ENCODE measurements at places on chromosomes 2 and 18. TPM values are rescaled to one million over a fixed set of nuclear protein-coding genes. Genes with fewer than 3 reads are reported as not detected.

GRCh38 chr2:196750291-196750923, 49.1 kb downstream of the GTF3C3 start:
- no peak for DNase-seq

Gene CDC42EP3
- total RNA-seq: 39.5 TPM

DNA sequence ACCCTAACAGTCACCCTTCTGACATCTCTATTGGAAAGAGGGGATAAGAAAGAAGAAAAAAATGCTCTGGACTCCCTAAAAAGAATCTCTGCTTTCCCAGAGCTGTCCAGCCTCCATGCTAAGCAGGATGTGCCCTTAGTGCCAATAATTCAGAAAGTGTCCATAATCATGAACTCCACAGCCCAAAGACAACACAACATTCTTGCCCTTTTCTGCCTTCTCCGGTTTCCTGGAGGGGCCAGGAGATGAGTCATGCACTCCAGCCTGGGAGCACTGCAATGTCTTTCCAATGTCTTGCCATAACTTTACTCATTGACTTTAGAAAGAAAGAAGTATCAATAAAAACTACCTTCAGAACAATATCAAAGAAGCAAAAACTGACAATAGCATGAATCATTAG, 44.0 kb downstream of the KLF7 start:
- DNase-seq: no peak

- no peak for DNase-seq
Observed at GRCh38 chr2:20125164-20125563, 73.7 kb upstream of the LAPTM4A start.

Gene MMADHC
- total RNA-seq: 82.2 TPM

DNA sequence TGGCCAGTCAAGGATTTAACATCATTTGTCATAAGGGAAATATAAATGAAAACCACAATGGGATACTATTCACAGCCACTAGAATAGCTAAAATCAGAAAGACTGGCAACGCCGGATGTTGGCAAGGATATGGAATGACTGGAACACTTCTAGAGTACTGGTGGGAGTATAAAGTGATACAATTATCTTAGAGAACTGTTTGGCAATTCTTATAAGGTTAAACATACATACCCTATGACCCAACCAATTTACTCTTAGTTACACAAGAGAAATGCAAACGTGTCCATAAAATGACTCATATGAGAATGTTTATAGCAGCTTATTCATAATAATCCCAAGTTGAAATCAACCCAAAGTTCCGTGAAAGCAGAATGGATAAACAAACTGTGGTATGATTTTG, 35.1 kb downstream of the MAPK4 start:
- DNase-seq: no peak

DNA sequence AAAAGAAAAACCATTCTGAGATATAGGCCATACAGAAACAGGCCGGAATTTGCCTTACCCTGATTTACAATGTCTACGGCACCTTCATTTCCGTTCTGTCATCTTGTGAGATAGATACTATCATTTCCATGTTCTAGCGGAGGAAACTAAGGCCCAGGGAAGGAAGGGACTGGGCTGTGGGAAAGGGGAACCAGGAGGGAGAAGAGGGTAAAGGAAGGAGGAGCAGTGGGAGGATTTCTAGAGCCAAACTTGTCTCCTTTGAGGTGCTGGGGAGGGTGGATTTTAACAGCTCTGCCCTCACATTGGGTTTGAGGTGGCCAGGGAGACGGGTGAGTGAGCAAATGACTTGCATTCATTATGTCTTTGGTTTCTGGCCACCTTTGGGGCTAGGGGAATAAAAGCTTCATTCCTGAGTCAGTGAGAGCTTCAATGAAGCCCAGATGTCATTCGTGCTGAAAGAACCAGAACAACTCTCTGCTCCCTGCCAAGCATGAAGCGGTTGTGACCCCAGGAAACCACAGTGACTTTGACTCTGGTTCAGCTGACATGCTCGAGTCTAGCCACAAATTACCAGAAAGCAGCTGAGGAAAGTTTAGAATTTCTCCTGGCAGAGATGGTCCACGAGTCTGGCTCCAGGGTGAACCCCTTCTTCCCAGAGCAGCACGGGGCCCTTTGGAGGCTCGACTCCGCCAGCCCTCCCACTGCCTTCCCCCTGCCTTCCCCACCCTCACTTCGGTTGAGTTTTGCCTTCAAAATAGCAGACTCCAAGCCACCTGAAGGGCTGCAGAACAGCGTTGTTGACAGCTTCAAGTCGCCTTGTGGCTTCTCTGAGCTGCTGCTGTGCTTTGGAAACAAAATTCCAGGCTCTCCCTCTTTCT, 3.8 kb downstream of the ACTG2 start:
- DNase-seq: peak; percentile 62

Gene ZNF513
- 16.4 TPM for total RNA-seq

- DNase-seq: no peak
Observed at GRCh38 chr2:224363281-224363680, 38.6 kb downstream of the FAM124B start.

DNA sequence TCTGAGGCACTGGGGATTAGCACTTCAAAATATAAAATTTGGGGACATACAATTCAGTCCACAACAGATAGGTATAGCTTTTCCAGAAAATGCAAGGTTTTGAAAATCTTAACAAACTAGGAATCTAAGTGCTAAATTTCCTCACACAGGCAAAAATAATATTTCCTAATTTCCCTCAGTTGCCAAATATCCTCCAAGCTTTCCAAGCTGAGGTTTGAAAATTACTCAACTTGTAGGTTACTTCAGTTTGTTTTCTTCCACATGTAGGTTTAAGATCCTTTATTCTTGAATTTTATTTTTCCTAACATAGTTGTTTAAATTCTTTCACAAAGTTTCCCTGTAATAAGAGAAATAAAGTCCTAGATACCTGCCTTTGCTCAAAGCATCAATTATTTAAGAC, 192.9 kb upstream of the NRXN1 start:
- DNase-seq: no peak

GRCh38 chr2:46229134-46230063, 67.8 kb upstream of the EPAS1 start:
- no peak for DNase-seq
